ENCODE measurements at places on chromosomes 2 and 18.

- DNase-seq, result no peak
Measured at GRCh38 chr2:166134252-166135151, 6.7 kb upstream of the SCN1A start.

- no peak for DNase-seq
Measured at GRCh38 chr18:13112982-13113381, 105.6 kb upstream of the LDLRAD4 start.

- DNase-seq, result no peak
Measured at GRCh38 chr2:241949736-241950412, 80.3 kb downstream of the RTP5 start.

DNA sequence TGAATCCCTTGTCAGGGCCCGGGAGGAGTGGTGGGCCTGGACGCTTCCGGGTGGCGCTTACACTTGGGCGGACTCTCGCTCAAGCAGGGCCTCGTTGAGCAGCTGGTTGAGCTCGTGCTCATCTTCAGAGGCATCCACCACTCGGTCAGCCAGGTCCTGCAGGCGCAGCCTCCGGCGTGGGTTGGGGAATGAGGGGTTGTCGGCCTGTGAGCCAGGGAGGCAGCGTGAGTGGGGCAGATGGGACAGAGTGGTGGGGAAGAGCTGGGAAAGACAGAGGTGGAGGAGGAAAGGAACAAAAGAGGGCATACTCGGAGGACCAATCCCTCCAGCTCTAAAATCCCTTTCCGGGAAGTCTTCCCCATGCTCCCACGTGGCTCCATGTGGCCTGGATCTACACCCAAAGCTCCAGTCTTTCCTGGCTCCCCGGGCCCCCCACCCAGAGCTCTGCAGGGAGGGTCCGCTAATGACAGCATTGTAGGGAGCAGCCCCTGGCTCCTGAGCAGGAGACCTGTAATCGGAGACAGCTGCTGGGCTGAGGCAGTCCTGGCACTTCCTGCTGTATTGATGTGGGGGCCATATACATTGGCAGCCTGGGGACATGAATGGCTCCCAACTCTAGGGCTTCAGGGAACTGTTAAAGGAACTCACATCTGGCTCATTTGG lies 41.6 kb downstream of the CENPO start:
- DNase-seq, result no peak

- no peak for DNase-seq
Measured at GRCh38 chr18:79787865-79788733, 9.6 kb upstream of the KCNG2 start.

DNA sequence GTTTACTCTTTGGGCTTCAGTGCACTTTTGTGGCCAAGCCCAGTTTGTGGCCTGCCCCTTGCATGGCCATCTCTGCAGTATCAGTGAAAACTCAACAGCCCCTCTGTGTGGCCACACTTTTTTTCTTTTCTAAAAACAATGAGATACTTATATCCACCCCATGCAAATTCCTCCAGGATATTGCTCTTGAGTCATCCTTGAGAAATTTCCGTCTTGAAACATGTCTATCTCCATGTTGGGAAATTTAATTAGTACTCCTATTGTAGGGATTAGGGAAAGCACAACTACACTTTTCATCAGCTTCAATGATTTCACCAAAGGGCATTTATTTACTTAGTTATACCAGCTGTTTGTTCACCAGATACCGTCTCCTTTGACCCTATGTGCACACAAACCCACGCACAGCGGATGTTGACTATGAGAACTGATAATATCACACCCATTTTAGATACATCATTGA lies 993.1 kb downstream of the TSN start:
- DNase-seq, result no peak

GRCh38 chr2:3651691-3652648 lies 6.0 kb upstream of the ALLC start:
- peak; percentile 60 for DNase-seq

- DNase-seq, result no peak
Measured at GRCh38 chr2:82139979-82140611, 1835.5 kb upstream of the LRRTM1 start.

DNA sequence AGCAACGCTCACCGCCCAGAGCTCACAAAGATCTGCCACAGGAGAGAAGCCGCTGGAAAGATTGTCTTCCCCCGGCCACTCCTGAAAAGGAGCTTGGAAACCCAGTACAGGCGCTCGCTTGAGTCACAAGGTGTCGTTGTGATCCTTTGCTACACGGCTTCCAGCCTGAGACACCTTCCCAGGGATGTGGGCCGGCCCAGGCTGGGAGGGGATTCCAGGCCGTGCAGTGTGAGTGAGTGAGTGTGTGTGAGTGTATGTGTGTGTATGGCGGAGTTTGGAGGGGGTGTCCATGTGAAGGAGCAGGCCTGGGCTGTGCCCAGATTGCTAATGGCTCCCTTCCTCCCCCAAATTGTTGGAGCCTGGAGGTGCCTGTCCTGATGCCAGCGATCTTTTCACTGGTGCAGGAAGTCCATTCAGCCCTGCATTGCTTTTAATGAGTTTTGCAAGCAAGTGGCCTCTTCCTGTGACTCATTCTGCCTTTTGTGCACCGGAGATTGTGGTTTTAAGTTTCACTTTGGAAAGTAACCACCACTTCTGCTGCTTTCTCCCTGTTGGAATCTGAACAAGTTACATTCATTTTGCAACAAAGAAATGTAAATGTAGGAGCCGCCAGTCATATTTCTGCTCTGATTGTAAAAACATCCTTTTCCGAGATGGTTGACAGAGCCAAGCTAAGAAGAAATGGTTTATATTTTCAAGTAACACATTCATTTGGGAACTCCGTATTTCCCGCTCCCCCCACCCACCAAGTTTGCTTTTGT lies 83.7 kb downstream of the LPIN1 start:
- peak; percentile 72 for DNase-seq

- DNase-seq, result no peak
Measured at GRCh38 chr2:73870084-73870483, 22.7 kb upstream of the ACTG2 start.

DNA sequence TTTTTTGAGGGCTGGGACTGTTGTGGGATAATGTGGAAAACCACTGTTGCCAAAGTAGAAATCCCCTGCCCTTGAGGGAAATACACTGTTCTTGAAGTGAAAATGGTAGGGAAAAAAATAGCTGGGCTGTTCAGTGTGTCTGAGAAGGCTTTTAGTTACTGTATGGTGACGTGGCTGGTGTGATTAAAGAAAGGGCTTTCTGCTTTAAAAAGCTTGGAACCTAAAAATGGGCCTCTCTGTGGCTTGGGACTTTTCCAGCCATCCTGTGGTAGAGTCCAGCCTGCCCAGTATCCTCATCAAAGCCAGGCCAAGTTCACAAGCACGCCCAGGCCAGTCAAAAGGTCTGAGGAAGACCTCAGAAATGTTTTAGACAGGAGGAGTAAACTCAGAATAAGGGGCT lies 6.8 kb downstream of the MGAT5 start:
- no peak for DNase-seq

DNA sequence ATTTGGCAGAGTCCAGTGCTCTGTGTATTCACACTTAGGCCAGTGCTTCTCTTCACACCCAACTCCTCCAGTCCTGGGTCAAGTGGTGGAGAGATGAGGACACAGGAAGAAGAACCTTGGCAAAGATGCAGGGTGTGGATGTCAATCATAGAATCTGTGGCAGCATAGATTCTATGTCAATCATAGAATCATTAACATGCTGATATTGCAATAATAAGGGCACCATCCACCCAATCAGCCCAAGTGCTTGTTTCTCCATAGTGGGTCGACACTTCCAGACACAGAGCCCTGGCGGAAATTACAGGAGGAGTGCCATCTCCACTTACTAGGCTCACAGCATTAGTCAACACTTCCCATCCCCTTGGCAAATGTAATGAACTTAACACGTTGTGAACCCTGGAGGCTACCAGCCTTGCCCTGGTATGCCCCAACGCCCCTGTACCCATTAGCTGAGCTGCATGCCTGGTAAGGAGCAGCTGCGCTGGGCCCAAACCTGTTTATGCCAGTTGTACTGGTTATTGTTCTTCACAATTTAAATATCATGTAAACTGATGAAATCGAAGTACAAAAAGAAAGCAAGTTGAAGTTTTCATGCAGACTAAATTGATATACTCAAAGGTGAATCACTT lies 161.5 kb upstream of the SMAD2 start:
- no peak for DNase-seq

DNA sequence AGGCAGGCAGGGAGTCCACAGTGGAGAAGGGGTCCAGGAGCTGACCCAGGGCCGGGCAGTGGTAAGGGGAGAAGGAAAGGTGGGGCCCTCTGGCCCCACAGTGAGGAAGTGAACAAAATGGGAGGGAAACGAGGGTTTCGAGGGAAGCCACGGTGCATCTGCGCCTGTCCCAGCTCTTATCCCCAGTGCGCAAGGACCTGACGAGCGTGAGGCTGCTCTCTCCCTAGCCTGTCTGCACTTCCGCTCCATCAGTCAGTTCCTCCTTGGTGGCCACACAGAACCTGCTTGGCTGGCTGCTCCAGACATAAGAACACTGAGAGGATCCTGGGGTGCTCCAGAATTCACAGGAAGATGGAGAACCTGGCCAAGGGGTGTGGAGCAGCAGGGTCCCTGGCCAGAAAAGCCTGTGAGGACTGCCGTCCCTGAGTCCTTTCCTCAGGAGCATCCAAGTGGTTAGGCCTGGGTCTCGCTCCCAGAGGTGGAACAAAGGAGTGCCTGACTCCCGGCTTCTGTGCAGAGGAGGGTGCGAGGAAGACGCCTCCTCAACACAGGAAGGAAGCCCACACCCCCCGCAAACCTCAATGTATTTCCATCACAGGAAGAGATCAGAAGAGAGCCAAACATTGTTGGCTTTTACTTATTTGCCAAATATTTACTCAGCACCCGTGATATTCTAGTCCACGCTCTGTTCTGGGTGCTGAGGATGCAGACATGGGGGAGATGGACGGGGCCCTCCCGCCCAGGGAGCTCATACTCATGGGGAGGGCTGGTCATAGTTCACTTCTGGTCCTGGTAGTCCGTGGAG lies 43.7 kb upstream of the SEMA4C start:
- peak; percentile 49 for DNase-seq

GRCh38 chr2:189113963-189114362 lies 65.6 kb downstream of the COL5A2 start:
- no peak for DNase-seq

DNA sequence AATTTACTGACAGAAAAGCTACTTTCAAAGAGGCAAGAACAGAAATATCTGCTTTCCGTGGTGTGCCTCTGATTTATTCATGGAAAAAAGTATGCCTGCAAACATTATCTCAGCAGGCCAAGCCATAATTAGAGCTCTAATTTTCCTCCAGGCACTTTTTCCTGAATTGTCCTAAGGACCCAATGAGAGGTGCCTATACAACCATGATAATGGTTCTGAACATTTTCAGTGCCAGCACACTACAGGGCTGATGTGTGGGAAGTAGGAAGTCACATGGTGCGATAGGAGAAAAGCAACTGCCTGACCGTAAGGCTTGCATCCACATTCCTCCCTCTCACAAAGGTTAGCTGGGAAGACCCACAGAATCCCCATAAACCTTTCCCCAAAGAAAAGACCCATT lies 45.9 kb upstream of the EGR4 start:
- DNase-seq, result no peak

GRCh38 chr2:174086708-174087107 lies 121.5 kb upstream of the SP3 start:
- no peak for DNase-seq

DNA sequence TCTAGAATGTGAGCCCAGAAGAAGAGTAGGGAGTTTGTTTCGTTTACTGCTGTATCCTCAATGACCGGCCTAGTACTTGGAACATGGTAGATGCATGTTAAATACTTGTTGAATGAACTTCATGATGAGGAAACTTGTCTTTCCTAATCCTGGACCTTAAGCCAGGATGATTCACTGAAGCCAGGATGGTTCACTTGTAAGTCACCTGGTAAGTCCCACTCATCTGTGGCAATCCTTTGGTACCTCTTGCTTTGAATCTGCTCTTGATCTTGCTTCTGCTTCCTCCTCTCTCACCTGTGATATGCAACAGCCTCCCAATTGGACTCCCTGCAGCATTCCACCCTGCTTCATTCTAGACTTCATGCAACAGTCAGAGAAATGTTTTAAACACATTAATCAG lies 43.6 kb downstream of the QPCT start:
- no peak for DNase-seq

DNA sequence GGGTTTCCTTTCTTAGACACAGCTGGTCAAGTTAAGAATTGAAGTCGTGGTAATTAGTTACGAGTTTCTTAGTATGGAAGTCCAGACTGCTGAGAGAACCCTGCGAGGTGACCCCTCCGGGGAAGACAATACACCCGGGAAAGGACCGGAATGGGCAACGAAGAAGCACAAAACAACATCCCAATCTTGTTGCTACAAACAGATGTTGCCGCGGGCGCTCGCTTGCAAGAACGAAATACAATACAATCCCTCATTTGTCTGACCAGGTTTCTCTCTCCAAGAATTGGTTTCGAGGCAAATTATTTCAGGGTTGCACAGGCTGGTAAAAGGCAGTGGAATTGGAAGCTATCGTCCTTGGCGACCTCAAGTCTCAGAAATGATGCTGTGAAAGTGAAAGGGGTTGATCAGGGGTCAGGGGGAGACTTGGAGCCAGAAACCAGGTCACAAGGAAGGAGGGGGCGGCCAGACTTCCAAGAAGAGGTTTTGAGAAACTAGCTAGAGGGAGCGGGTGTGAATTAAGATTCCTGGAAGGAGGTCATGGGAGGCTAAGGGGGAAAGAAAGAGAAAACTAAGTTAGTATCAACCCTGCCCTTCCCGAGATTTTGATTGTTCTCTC lies 401.9 kb downstream of the HRH4 start:
- no peak for DNase-seq

- no peak for DNase-seq
Measured at GRCh38 chr2:207722773-207723424, 11.5 kb downstream of the CCNYL1 start.

DNA sequence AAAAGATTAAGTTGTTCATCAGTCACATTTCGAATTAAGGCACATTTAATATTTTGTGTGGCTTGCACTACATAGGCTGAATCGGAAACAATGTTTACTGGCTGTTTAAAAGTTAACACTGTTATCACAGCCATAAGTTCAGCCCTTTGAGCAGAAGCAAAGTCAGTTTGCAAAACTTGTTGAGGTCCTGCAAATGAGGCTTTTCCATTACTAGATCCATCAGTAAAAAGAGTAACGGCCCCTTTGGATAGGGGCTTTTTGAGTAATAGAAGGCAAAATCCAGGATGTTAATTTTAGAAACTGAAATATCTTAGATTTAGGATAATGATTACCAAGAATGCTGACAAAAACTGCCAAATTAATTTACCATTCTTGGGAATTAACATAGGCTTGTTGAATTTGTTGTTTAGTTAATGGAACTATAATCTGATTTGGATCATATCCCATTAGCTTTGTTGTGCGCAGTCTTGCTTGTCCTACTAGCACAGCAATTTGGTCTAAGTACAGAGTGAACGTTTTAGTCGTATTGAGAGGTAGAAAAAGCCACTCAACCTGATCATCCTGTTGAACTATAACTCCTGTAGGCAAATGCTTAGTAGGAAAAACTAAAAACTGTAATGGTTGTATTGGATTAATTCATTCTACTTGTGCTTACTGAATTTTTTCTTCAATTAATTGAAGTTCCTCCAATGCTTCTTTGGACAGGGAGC lies 13.9 kb upstream of the SUCLG1 start:
- no peak for DNase-seq
